ENCODE measurements at places on chromosomes 12 and 14.

DNA sequence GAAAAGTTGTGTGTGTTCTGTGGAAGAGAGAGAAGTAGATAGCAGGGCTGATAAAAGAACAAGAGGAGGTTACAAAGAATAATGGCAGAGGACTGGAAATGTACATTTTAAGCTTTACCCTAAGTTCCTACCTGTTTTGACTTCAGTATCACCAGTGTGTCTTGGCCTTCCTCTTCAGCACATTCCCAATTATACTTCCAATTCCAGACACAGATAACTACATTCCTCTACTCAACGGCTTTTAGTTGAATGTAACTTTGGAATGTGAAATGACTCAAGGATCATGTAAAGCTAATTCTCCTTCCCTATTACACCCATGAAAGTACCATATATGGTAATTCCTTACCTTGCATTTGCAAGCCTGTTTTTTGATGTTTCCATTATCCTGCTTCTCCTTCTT, 5.0 kb downstream of the MGST1 start:
- DNase-seq: no peak

- no peak for DNase-seq
Observed at GRCh38 chr14:58668848-58669480, 31.2 kb downstream of the DACT1 start.

DNA sequence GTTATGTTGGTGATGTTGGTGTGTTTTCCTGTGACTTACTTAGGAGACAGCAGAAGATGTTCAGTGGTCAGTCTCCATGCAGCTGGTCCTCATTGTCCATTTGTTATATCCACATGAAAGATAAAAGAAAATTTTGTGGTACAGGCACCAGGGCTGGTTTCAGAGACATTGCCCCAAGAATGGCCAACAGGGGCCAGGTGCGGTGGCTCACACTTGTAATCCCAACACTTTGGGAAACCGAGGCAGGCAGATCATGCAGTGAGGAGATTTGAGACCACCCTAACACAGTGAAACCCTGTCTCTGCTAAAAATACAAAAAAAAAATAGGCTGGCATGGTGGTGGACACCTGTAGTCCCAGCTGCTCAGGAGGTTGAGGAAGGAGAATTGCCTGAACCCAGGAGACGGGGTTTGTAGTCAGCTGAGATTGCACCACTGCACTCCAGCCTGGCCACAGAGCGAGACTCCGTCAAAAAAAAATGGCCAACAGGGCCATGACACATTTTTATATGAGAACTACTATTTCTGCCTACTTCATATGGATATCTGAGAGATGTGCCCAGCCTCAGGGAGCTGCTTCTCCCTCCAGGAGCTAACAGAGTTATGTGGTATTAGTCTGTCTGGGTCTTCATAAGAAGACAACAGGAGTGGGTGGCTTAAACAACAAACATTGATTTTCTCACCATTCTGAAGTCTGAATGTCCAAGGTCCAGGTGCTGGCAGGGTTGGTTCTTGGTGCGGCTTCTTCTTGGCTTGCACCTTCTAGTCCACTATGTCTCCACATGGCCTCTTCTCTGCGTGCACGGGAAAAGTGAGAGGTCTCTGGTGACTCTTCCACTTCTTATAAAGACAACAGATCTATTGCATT, 821.7 kb downstream of the TMEM121 start:
- no peak for DNase-seq

GRCh38 chr12:26127404-26127803, 2.6 kb upstream of the BHLHE41 start:
- DNase-seq: no peak

DNA sequence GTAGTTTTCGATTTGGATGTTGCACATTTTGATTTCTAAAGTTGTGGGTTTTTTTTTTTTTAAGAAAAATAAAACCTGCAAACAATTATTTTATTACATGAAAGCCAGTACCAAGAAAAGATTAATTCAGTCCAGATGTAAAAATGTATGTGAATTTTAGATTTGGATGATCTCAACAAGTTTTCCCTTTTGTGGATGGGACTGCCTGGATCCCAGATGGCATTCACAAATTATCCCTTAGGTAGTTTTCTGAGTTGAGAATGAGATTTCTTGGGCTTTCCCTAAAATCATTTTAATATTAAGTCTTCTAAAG, 2.8 kb downstream of the FRMD6 start:
- no peak for DNase-seq

DNA sequence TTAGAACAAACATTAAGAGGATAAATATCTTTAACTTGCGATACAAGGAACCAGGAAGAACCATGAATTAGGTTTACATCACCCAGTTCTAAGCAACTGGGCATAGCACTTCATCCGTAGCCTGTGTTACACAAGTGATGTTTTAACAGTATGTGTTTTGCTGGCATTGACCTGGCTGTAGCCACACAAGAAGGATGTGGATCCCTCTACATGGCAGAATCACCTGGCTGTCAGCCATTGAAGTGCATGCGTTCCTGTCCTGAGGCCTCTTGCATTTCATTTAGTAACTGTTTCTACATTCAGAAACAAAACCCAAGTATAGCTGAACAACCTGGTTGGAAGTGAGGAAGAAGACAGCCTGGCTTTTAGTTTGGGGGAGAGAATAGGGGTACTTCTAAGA, 72.2 kb downstream of the TGFB3 start:
- DNase-seq: no peak

GRCh38 chr12:75587340-75588106, 76.1 kb upstream of the KRR1 start:
- no peak for DNase-seq

- no peak for DNase-seq
Observed at GRCh38 chr14:96105089-96105925, 66.1 kb downstream of the C14orf132 start.

DNA sequence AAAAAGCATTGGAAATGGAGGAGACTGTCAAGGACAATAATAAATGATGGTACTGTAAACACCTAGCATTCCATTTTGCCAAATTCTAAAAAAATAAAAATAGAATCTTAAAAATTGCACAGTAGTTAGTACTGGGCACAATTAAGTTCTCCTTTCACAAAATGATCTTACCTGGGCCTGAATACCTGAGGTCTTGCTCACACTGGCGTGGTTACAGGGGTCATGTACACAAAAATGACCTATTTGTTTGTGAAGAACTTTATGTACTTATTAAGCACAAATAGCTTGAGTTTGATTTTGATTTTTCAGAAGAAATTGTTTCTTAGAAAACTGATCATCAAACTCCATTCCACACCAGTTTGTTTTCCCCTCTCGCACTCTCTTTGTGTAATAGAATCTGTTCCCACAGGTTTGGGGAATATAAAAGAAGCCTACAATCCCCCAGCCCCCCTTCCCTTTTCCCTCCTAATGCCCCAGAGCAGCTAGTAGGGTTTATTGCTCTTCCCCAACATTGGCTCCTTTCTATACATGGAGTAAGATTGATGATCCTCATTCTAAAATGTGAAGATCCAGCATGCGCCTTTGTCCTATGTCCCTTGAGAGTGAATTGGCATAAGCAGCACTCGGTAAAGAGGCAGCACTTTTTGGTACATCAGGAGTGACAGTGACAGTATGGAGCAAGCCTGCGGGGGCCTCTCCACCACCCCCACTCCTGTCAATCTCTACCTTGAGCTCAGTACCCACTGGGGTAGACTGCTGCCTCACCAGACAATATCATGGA, 204.3 kb downstream of the ASCL1 start:
- DNase-seq: no peak

DNA sequence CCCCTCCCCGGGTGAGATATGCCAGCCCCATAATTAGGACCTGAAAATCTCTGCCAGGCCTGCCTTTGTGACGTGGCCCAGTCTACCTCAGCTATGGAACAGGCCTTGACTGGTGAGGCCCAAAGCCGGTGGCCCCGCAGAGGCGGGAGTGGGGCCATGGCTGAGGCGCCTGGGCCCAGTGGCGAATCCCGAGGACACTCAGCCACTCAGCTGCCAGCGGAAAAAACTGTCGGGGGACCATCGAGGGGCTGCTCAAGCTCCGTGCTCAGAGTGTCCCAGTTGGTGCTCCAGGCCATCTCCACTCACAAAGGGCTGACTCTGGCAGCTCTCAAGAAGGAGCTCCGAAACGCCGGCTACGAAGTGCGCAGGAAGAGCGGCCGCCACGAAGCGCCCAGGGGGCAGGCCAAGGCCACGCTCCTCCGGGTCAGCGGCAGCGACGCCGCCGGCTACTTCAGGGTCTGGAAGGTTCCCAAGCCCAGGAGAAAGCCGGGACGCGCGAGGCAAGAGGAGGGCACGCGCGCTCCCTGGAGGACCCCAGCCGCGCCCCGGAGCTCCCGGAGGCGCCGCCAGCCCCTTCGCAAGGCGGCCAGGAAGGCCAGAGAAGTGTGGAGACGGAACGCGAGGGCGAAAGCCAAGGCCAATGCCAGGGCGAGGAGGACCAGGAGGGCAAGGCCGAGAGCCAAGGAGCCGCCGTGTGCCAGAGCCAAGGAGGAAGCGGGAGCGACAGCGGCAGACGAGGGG, 21.4 kb downstream of the ZNF641 start:
- DNase-seq: no peak

GRCh38 chr12:67517181-67517887, 131.2 kb upstream of the DYRK2 start:
- no peak for DNase-seq

DNA sequence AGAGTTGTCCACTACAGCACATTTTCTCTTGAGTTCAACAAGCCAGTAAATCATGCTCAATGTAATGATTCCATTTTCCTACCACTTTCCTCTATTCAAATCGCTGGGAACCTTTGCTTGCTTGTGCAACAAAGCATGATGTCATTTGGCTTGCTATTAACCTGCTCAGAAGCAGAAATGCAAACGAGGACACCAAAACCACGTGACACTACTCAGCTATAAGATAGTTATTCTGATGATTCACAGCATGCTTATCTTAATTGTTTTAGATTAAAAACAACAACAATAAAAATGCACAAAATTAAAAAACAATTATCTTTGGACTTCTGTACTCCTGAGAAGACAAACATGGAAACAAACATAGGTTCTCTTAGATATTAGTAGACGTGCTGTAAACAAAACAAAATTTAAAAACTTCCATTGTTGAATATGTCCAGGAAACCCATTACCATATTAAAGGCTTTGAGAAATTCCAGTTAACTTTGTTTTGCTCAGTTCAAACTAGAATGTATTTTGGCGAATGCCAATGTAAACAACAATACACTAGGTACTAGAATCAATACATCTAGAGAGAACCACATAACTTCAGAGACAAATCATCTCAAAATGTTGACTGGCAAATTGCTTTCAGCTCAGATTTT, 77.5 kb upstream of the KRAS start:
- no peak for DNase-seq

- no peak for DNase-seq
Observed at GRCh38 chr14:102999227-102999895, 58.0 kb downstream of the CDC42BPB start.

GRCh38 chr12:114415525-114415868, 9.6 kb upstream of the TBX5 start:
- no peak for DNase-seq

- DNase-seq: no peak
Observed at GRCh38 chr14:101719045-101719645, 42.4 kb upstream of the PPP2R5C start.

- DNase-seq: no peak
Observed at GRCh38 chr12:111166779-111167540, 201.9 kb downstream of the PHETA1 start.

DNA sequence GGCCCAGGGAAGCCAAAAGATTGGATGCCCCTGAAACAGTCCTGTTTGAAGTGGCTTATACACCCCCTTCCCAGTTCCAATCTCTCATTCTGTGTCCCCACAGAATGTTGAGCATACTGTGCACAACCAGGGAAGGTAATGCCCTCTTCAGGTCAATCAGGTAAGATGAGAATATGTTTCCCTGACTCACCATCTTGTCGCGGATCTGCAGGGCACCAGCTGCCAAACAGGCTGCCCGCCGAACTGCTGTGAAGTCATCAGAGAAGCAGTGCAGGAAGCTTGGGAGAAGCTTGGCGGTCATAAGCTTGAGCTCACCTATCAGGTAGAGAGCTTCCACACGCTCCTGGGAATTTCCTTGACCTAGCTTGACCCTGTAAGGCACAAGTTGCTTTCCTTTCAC, 9.6 kb downstream of the RIOX1 start:
- peak; percentile 7 for DNase-seq

- no peak for DNase-seq
Observed at GRCh38 chr12:130813436-130813835, 25.6 kb downstream of the STX2 start.

DNA sequence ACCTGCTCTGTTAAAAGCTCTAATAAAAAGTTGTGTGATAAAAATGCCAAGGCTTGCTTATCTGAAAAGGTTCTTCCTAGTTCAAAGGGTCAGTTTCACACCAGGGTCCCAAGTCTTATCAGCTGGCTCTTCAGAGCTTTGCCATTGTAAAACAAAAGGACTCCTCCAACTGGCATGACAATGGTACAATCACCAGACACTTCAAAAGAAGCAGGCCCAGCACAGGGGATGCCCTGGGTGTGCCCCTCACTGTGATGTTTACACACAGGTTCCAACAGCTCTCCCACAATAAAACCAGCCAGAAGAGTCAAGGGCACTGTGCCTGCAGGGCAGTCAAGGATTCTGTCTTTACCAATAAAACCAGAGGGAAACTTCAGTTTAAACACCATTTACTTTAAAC, 78.7 kb downstream of the PRICKLE1 start:
- DNase-seq: no peak

DNA sequence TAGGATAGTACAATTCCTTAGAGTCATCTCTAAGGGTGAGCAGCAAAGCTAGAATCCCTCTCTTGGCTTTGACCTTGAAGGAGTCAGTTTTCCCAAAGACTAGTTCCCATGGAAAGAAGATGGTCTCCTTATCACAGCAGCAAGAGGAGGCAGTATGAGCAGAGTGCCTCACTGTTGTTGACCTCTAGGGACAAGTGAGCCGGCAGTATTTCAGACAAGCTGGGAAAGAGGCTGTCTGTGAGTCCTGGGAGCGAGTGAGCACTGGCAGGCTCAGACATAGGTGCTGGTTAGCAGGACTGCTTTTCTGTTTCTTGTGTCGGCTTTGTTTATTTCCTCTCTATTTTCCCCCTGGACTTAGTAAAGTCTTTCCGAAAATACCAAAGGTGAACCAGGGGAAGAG, 60.7 kb downstream of the NTF3 start:
- no peak for DNase-seq

DNA sequence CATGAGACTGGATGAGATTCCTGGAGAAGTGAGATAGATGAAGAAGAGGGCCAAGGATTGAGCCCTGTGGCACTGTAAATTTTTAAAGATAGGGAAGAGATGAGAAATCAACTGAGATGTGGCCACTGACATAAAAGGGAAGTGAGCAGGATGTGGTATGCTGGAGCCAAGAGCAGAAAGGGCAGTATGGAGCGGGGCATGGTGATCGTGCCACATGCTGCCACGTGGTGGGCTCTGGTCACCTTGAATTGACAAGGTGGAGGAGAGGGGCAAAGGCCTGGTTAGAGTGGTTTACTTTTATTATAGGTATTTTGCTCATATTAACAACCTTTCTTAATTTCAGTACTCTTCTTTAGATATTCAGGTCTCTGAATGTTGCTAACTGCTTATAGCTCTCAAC, 257.9 kb downstream of the NEDD1 start:
- no peak for DNase-seq

All from RPMI8226 (cell line).